Bronchial epithelial cell (primary cell): ENCODE measurements at places on chromosomes 2 and 18.

DNA sequence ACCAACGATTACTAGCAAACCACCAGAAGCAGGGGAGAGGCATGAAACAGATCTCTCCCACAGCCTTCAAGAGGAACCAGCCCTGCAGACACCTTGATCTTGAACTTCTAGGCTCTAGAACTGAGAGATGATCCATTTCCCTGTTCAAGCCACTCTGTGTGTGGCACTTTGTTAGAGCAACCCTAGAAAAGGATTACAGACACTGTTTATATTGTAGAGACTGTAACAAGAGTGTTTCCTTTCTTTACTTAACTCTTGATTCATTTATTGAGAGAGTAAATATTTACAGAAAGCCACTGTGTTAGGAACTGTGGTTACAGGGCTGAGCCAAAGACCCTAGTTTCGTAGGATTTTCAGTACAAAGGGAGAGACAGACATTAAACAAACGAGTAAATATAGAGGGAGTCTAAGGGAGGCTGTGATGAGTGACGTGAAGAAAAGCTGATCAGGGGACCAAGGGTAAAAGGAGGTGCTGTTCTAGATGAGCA, 10.9 kb downstream of the CCDC68 start:
- DNase-seq: no peak

GRCh38 chr2:12032398-12032797, 286.0 kb downstream of the LPIN1 start:
- no peak for DNase-seq

- DNase-seq: no peak
Observed at GRCh38 chr2:218748741-218749441, 33.1 kb upstream of the CYP27A1 start.

- no peak for DNase-seq
Observed at GRCh38 chr2:152433289-152433688, 98.3 kb downstream of the FMNL2 start.
